ENCODE measurements at places on chromosomes 5 and 9. TPM values are rescaled to one million over a fixed set of nuclear protein-coding genes. Genes with fewer than 3 reads are reported as not detected.

Gene RGMB
- 16.8 TPM for total RNA-seq

Gene NR5A1
- total RNA-seq = not detected

Gene PCDHA7
- 0.35 TPM for total RNA-seq

Gene C9orf153
- 0.23 TPM for total RNA-seq

Gene KIF20A
- total RNA-seq = 0.69 TPM

Gene OBP2B
- total RNA-seq = not detected

Gene WDR38
- total RNA-seq = not detected

Gene SLC36A1
- total RNA-seq = 9.6 TPM

Gene CCNI2
- 0.55 TPM for total RNA-seq

Gene SMIM23
- total RNA-seq = not detected

Gene IRF1
- 59.5 TPM for total RNA-seq

Gene CDKN2B-AS1
- total RNA-seq = 2.3 TPM

Gene TESK1
- 43.9 TPM for total RNA-seq

Gene CNTNAP3
- total RNA-seq = 5.2 TPM

Gene PGM5
- total RNA-seq = 25.0 TPM

Gene ANXA2R
- 4.8 TPM for total RNA-seq

Gene GKAP1
- total RNA-seq = 5.4 TPM

Gene PCDHGA3
- 1.7 TPM for total RNA-seq

Gene LHX3
- total RNA-seq = not detected

Gene IFNA4
- total RNA-seq = not detected

Gene FLT4
- 38.6 TPM for total RNA-seq

Gene CARTPT
- not detected for total RNA-seq

Gene TAF7
- 60.4 TPM for total RNA-seq

Gene PLEKHG4B
- 2.0 TPM for total RNA-seq

Gene CCDC171
- total RNA-seq = 3.0 TPM

Gene ZNF454
- 3.1 TPM for total RNA-seq

Gene SNX2
- total RNA-seq = 102 TPM

Gene PITX1
- total RNA-seq = not detected

Gene FABP6
- total RNA-seq = not detected

Gene IL5
- total RNA-seq = not detected

Gene GLRA1
- not detected for total RNA-seq

Gene GPRIN1
- 1.4 TPM for total RNA-seq

Gene GMCL2
- total RNA-seq = not detected

Gene TRIM7
- 4.9 TPM for total RNA-seq

Gene RETREG1
- 22.8 TPM for total RNA-seq

Gene QRFP
- total RNA-seq = not detected

Gene ASTN2
- 3.8 TPM for total RNA-seq

Gene LCP2
- 83.1 TPM for total RNA-seq

Gene OR1J2
- total RNA-seq = not detected

Gene OTP
- total RNA-seq = not detected

Gene PHF24
- total RNA-seq = 0.23 TPM

Gene SPINK1
- total RNA-seq = not detected

Gene TOR4A
- total RNA-seq = 27.4 TPM

Gene TERT
- total RNA-seq = not detected

Gene CER1
- not detected for total RNA-seq

Gene CDH18
- not detected for total RNA-seq

Gene ZNF367
- total RNA-seq = 0.67 TPM

Gene ADAMTSL1
- 7.3 TPM for total RNA-seq

Gene PCDHGB5
- 11.0 TPM for total RNA-seq

Gene LHFPL2
- 41.0 TPM for total RNA-seq

Gene PCAT7
- 0.35 TPM for total RNA-seq

Gene HMMR
- total RNA-seq = 1.6 TPM

Gene VCAN
- 90.0 TPM for total RNA-seq

Gene ANKRD55
- total RNA-seq = 0.49 TPM
